ENCODE measurements at places on chromosomes 11 and 22.

- no peak for DNase-seq
Measured at GRCh38 chr11:68118706-68119448, 2.3 kb downstream of the CHKA start.

DNA sequence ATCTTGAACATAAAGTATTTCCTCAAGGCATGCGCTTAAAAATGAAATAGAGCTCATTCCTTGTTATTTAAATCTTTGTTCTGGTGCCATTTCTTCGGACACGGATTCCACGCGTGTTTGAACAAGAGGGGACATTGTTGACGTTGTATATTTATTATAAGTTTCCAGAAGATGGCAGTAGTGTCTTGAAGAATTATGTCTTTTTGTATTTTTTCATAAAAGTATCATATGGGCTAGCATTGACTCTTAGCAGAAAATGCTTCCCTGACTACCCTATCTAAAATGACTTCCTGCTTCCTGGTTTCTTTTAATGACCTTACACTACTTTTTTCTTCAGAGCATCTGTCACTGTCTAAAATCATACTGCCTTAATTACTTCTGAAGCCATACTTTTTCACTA, 20.4 kb downstream of the BIRC2 start:
- DNase-seq = peak; percentile 35

- DNase-seq = no peak
Measured at GRCh38 chr11:66158156-66158555, 88.1 kb downstream of the PACS1 start.

- no peak for DNase-seq
Measured at GRCh38 chr11:47863898-47864430, 15.8 kb upstream of the NUP160 start.

DNA sequence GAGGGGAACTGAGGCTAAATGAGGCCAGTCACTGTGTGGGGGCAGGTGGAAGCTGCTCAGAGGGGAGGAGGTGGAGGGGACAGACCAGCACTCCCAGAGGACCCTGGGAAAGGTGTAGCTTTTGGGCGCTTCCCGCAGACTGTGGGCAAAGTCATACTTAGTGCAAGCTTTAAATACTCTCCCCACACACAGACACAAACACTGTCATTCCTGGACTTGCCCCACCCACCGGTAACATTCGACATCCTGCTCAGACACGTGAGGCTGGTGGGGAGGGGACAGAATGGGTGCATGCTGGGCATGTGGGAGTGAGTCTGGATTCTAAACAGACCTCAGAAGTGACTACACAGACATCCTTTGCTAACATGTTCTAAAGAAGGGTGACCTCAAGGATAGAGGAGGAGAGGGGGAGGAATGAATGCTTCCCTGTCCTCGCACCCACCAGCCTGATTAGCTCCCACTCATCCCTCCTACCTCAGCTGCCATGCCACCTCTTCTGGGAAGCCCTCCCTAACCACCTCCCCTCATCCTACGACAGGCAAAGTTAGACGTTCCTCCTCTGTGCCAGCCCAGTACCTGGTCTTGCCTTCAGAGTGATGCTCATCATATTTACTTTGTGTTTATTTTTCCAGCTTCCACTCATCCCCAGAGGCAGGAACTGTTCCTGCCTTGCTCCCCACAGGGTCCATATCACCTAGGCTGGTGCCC, 22.2 kb downstream of the TSKU start:
- DNase-seq = no peak

GRCh38 chr11:34789196-34789834, 126.9 kb downstream of the APIP start:
- no peak for DNase-seq

DNA sequence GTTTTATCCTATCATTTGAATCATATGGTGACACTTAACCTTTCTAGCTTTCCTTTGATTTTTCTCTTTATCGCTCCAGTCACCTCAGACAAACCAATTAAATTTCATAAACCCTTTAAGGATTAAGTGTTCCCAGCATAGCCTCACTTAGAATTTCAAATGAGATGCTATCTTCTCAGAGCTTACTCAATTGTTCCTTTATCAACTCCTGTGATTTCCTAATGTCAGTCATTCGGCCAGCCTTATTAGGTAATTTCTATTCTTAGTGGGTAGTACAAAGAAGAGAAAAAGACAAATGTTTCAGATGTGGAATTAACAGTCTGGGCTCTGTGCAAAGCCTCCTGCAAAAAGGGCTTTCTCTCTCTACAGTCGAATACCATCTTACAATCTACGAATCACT, 77.1 kb upstream of the CCDC90B start:
- no peak for DNase-seq

GRCh38 chr11:129278586-129279319, 86.6 kb upstream of the ARHGAP32 start:
- no peak for DNase-seq

DNA sequence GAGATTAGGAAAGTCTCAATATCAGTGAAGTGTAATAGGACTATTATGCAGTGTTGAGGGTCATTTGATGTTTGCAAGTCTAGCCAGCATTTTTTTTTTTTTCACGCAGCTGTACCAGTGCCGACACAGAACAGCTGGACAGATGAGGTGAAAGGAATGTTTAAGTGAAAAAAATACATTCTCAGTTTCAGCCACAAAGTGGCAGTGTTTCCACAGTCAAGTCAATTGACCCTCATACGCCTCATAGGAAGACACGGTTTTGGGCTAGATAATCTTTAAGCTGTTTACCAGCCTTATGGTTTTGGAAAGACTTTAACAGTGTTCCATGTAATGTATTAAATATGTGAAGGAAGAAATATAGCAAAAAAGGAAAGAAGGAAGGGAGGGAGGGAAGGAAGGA, 349.9 kb upstream of the ANO3 start:
- peak; percentile 37 for DNase-seq

- DNase-seq = peak; percentile 24
Measured at GRCh38 chr11:64924910-64925284, 408 bp downstream of the PPP2R5B start.

DNA sequence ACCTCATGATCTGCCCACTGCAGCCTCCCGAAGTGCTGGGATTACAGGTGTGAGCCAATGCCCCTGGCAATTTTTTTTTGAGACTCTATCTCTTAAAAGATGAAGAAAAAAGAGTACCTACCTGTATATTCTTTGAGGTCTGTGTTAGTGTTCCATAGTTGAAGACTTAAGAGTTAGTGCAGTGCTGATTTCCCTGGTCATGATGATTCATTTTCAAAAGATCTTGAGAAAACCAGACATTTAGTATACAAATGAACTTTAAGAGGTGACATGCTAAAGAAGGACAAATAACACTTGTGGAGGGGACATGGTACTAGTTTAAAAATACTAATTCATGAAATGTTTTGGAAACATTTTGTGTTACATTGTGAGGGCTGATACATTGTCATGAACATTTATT, 17.7 kb downstream of the CBL start:
- no peak for DNase-seq

DNA sequence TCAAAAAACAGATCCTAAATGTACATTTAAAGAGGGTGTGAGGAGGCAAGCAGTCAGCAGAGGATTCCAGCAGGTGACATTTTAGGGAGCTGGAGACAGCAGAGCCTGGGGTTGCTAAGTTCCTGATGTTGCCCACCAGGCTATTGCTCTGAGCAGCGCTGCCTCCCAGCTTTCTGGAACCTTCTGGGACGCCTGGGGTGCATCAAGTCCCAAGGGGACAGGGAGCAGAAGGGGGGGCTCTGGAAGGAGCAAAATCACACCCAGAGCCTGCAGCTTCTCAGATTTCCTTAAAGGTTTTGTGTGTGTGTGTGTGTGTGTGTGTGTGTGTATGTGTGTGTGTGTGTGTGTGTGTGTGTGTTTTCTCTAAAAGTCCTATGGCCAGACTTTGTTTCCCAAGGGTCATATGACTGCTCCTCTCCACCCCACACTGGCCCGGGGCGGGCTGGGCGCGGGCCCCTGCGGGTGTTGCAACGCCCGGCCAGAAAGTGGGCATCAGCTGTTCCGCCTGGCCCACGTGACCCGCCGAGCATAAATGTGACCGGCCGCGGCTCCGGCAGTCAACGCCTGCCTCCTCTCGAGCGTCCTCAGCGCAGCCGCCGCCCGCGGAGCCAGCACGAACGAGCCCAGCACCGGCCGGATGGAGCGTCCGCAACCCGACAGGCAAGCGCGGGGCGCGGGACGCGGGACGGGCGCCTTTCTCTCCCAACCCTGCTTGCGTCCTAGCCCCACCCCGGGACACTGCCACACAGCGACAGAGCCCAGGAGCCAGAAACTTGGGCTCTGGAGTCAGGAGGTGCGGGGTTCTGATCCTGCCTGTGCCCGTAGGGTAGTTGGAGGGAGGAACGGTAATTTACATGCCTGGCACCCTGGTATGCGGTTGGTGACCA, at the start of gene HMOX1:
TSS of gene HMOX1 (plus strand) at position 560 of the 887 bp plus-strand sequence. CDS start at position 638, 78 bp downstream.
- DNase-seq = peak; percentile 86

- no peak for DNase-seq
Measured at GRCh38 chr11:115333949-115334348, 170.3 kb downstream of the CADM1 start.

DNA sequence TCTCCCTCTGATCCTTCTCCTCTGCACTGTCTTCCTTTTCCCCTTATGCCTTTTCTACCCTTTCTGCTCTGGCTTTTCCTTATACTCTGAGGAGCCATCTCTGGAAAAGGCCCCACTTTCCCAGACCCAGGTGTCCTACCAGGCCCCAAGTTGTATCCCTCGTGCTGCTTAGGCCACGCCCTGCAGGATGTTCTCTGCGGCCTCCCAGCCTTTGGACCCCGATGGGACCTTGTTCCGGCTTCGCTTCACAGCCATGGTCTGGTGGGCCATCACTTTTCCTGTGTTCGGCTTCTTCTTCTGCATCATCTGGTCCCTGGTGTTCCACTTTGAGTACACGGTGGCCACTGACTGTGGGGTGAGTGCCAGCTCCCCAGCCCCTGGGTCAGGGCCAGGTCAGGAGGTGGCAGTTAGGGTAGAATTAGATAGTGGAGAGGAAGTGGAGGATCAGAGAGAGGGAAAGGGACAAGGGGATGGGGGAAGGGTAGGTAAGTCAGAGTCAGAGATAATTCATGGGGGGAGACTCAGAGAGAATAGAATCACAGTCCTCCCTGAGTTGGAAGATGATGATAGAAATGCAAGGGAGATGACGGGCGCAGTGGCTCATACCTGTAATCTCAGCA, 8.9 kb downstream of the PGAP2 start:
- DNase-seq = no peak

- no peak for DNase-seq
Measured at GRCh38 chr11:12079726-12080556, 30.4 kb upstream of the MICAL2 start.

- peak; percentile 26 for DNase-seq
Measured at GRCh38 chr11:19466314-19466713, 225.6 kb upstream of the E2F8 start.

DNA sequence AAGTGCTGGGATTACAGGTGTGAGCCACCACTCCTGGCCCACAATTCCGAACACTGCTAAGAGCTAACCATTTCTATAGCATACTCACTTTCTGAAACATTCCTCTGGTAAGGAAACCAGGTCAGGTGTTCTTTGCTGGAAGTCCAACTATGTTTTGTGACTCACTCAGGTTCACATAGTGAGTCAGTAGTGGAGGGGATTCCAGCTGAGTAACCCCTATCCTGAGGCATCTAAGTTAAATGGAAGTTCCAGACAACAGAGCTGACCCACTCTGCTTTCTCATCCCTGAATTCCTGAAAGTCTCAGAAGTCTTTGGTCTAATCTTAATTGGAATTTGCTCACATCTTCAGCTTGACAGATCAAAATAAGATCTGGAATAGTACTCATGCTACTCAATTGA, 3.0 kb upstream of the CHRNA10 start:
- DNase-seq = no peak

DNA sequence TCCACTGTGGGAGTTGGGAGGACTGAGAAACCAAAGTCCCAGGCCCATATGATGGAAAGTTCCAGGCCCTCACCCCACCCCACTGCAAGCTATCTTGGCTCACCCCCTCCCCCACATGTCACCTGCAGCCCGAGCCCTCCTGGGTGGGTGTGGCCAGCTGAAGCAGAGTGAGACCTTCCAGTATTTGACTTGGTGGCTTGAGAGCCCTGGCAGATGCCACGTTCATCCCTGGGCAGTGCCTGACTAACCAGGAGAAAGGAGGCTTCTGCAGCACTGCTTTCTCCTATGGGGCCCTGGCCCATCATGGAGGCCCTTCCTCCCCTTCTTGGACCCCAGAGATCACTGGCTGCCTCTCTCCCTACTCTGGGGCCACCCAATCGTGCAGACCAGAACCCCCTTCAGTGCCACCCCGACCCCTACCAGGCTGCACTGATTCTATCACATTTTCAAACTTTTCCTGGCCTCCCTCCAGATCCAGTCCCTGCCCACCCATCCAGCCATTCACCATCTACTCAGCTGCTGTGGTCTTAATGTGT, 38.1 kb upstream of the WNT11 start:
- DNase-seq = no peak

DNA sequence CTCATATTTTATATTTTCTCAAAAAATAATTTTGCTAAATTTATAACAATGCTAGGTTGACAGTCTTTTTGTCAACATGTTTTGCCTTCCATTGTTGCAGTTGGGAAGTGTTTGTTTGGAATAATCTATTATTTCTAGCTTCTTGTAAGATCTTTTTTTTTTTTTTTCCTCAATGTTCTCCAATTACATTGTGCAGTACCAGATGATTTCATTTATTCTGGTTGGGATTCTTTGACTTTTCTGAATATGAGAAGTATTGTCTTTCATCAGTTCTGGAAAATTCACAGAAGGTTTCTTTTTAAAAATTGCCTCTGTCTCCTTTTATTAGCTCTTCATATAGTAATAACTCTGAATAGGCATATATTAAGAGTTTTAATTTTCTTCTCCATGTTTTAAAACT, 245.4 kb downstream of the DYNC2H1 start:
- no peak for DNase-seq

DNA sequence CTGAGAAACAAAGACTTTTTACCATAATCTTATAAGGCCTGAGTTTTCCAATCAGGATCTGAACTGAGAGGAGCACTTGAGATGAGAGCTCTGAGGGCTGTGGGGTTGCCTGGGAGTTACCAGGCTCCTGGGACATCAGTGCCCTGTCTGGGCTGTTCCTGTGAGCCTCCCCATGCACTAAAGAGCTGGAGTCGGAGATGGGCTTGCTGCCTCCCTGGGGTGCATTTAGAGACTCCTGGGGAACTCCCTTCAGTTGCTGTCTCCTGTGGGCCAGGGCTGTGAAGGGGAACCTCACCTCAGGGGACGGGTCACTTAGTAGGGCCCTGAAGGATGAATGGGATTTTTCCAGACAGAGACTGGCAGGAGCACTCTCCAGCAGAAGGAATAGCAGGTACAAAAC, 33.3 kb downstream of the KCNC1 start:
- DNase-seq = no peak

DNA sequence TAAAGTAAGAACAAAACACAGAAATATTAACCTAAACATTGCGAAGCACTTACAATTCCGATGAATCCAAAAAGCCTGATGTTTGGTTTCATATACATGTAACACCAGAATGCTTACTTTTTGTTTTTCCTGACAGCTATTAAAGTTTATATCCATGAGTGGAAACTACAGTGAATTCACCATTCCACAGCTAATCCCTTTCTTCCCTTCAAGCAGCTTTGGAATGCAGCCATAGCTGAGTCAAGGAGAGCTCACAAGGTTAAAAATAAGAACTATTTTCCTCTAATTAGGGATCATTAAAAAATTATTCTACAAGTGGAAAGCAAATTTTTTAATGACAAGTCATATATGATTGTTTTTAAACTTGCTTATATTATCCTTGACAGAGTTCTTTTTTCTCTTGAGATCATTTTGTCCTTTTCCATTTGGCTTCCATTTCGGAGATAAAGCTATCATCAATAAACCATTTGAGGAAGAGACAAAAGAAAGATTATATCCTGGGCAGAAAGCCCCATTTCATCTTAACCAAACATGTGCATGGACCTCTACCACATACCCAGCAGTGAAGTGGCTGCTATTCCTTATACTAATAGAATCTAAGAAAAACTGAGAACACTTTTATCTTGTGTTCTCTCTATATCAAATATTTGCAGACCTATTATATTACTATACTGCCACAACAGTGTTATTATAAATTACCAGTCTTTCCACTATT, 19.7 kb upstream of the FIBIN start:
- no peak for DNase-seq

Measured in globus pallidus (tissue), 1 donor.